ENCODE measurements at places on chromosomes 7 and 10.
A peak's percentile ranks its signal among the peaks of the same experiment; 100 is the strongest.

DNA sequence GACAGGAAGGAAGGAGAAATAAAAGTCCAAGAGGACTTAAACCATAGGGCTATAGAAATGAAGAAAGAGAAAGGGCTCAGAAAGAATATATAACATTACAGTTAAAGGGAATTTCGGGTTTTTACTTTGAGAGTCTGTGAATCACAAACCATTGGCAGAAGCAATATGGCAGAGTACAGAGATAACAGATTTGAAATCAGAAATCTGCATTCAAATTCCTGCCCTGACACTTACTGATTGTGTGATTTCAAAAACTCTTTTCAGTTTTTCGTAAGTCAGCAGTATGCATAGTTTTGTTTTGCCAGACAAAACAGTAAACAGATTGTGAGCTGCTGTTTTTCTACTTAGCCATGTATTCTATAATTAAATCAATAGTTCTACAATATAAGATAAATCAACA, 8.2 kb downstream of the JMJD1C start:
- no peak for DNase-seq

- no peak for DNase-seq
Observed at GRCh38 chr10:120683454-120683853, 167.7 kb upstream of the WDR11 start.

GRCh38 chr7:137960020-137960419, 41.9 kb downstream of the CREB3L2 start:
- no peak for DNase-seq

DNA sequence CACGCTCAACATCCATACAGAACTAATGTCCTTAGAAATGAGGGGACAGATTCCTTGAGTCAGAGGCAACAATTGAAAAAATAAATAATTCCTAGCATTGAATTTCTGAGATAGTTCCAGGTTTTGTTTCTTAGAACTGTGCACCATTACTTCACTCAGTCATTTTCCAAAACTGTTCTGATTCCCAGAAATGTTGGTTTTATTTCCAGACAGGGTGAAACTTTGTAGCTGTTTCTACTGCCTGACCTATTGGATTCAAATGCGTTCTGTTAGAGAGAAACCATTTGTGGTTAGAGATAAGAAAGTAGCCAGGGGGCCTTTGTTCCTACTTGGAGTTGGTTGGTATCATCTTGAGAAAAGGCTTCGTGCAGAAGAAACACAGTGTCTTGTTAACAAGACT, 8.1 kb upstream of the DEPP1 start:
- no peak for DNase-seq

- no peak for DNase-seq
Observed at GRCh38 chr7:22108151-22108845, 162.6 kb upstream of the CDCA7L start.

DNA sequence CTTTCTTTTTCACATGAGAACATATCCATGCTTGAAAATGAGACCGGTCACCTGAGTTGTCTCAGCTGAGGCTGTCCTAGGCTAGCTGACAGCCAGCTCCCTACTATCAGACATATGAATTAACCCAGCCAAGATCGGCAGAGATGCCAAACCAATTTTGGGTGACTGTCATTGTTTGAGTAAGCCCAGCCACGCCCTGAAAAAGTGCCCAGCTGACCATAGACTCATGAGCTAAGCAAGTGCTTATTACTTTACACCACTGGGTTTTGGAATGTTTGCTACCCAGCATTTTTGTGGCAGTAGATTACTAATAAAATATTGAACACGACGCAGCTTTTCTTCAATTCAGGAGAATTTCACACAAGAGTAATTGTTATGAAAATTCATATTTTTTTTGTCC, 265.2 kb upstream of the LYZL1 start:
- DNase-seq = no peak

DNA sequence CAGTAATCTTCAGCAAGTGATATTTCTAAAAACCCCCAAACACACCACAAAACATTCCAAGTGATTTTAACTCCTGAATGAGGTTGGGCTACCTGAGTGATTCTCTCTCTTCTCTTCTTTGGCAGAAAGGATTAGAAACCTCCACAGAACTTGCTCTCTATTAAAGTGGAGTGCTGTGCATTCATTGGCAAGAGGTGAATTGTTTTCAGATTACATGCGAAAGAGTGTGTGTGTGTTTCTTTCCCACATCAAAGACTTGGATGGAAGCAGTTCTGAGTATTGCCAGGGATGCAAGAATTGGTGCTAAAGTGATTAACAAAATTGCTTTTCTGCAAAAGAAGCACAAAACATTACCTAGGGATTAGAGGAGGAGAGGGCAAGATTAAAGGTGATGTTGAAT, 13.1 kb upstream of the FBXW4 start:
- no peak for DNase-seq

GRCh38 chr7:80312139-80312661, 177.6 kb downstream of the GNAI1 start:
- DNase-seq = peak; percentile 94
